ENCODE measurements at places on chromosomes 1 and 21.

DNA sequence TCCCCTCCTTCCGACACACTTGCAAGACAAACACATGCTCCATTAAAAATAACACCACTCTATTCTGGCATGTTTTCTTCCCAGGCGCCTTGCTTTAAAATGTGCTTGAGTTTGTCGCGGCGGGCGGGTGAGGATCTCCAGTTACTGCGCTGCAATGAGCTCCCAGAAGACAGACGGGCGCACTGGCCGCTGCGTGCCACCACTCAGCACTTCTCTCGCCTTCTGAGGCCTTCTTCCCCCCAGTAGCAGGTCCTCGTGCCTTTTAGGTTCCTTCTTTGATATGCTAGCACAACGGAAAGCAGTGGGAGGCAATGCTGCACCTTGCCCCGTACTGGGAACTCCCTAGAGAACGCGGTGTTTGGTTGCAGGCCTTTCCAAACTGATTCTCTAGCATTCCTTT, 279.5 kb upstream of the NR5A2 start:
- DNase-seq, result no peak
- no peaks in the 10 kb centered on the region for H3K36me3 ChIP-seq
- no peaks in the 10 kb centered on the region for H3K4me1 ChIP-seq
- H3K27ac ChIP-seq, result no peak overlapping the region

- no peaks in the 10 kb centered on the region for H3K36me3 ChIP-seq
- H3K4me3 ChIP-seq, result no peak overlapping the region
- H3K4me1 ChIP-seq, result no peaks in the 10 kb centered on the region
- no peak for DNase-seq
- H3K27me3 ChIP-seq, result no peaks in the 10 kb centered on the region
Measured at GRCh38 chr21:37982496-37983318, 66.5 kb upstream of the KCNJ6 start.

DNA sequence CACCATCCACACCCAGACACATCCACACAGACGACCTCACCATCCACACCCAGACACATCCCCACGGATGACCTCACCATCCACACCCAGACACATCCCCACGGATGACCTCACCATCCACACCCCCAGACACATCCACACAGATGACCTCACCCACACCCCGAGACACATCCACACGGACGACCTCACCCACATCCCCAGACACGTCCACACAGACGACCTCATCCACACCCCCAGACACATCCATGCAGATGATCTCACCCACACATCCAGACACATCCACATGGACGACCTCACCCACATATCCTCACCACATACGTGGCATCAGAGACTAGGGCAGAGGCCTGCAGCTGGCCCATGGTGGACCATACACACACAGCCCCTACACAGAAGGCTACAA, 14.7 kb upstream of the FABP3 start:
- no peaks in the 10 kb centered on the region for H3K4me1 ChIP-seq
- no peak for DNase-seq
- peaks cover 48% of the 10 kb centered on the region for H3K27me3 ChIP-seq
- H3K27ac ChIP-seq, result no peak overlapping the region

DNA sequence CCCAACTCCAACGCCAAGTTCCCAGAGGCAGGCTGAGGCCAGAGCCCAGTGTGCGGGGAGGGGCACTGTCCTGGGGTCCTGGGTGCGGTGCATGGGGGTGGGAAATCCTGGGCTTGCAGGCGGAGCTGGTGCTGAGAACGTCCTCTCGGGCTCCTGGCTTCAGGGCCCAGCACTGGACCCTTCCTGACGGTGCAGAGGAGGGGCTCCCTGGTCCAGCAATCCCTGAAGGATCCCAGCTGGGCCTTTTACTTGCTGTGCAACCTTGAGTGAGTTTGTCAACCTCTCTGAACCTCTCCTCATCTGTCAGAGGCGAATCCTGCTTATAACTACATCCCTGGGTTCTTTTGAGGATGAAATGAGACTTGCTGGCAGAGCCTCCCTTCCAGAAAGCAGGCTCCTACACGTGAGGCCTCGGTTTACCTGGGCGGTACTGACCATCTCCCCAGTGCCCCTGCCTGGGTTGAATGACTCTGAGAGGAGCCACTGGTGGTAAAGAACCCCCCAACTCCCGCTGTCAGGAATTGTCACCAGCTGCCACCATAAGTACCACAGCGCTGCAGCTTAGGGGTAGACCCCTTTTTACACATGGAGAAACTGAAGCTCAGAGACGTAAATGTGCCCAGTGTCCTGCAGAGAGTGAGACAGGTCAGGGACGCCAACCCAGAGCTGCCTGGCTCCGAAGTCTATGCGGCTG, 77.3 kb downstream of the DHRS3 start:
- H3K4me3 ChIP-seq, result no peak overlapping the region
- H3K4me1 ChIP-seq, result no peaks in the 10 kb centered on the region
- H3K27ac ChIP-seq, result no peak overlapping the region
- DNase-seq, result no peak
- H3K27me3 ChIP-seq, result peaks cover 4% of the 10 kb centered on the region
- peaks cover 4% of the 10 kb centered on the region for H3K36me3 ChIP-seq

DNA sequence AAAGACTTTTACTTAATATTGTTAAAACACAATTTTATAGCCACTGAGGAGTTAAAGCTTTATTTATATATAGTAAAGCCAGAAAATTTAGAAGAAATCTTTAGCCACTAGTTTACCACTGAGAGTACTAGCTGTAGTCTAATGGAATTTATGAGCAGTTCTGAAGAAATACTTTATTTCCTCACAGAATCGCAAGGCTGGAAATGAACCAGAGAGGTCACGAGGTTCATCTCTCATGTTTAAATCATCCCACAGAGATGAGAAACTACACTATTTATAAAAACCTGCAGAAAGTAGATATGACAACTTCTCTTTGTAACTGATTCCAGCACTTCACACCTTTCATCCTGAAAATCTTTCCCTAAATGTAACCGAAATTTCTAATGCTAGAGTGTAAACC, 26.0 kb downstream of the ADGRL4 start:
- H3K36me3 ChIP-seq, result no peaks in the 10 kb centered on the region
- H3K4me1 ChIP-seq, result no peaks in the 10 kb centered on the region
- H3K4me3 ChIP-seq, result no peak overlapping the region
- no peak overlapping the region for H3K27ac ChIP-seq
- no peaks in the 10 kb centered on the region for H3K27me3 ChIP-seq
- DNase-seq, result no peak

GRCh38 chr1:232695621-232696385, 65.9 kb upstream of the SIPA1L2 start:
- no peaks in the 10 kb centered on the region for H3K36me3 ChIP-seq
- peaks cover 56% of the 10 kb centered on the region for H3K27me3 ChIP-seq
- no peak for DNase-seq
- no peak overlapping the region for H3K27ac ChIP-seq

DNA sequence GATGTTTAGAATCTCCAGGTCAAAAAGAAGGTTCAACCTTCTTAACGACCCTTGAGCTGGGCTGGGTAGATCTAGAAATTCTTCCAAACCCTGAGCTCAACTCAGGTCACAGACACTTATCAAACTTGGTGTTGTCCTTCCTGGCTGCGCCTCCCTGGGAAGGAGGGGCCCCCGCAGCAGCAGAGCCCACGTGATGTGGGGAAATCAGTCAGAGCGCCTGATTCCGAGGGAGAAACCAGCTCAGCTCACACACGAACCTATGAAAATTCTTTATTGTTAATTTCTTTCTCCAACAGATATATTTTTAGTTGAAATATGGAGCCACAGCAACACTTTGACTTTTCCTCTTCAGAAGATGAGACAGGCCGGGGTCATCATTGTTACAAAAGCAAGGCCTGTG, 24.3 kb upstream of the CLSTN1 start:
- H3K27me3 ChIP-seq, result no peaks in the 10 kb centered on the region
- no peaks in the 10 kb centered on the region for H3K36me3 ChIP-seq
- DNase-seq, result no peak
- no peaks in the 10 kb centered on the region for H3K4me1 ChIP-seq
- H3K27ac ChIP-seq, result no peak overlapping the region

GRCh38 chr1:226545836-226546596, 2.5 kb upstream of the STUM start:
- peaks cover 10% of the 10 kb centered on the region for H3K4me1 ChIP-seq
- no peak overlapping the region for H3K4me3 ChIP-seq
- H3K27me3 ChIP-seq, result peaks cover 62% of the 10 kb centered on the region
- no peaks in the 10 kb centered on the region for H3K36me3 ChIP-seq
- no peak overlapping the region for H3K27ac ChIP-seq

DNA sequence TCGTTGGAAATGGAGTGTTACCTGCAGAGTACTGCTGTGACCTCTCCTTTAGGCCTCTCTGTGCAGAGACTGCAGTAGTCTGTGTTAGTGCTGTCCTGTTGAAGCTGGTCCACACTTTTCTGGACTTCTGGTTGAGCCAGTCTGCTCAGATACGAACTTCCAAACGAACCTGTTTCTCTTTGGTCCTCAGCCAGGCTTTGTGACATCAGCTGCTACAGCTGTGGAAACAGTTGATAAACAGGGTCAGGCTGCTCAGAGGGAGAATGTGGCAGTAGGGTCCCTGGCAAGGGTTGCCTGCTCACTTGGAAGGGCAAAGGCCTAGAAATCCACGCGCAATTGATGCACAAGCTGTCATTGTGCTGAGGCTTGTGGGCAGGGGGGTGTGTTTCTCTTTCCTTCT, 98.8 kb downstream of the NOS1AP start:
- no peaks in the 10 kb centered on the region for H3K36me3 ChIP-seq
- H3K27ac ChIP-seq, result no peak overlapping the region
- DNase-seq, result no peak
- no peak overlapping the region for H3K4me3 ChIP-seq

DNA sequence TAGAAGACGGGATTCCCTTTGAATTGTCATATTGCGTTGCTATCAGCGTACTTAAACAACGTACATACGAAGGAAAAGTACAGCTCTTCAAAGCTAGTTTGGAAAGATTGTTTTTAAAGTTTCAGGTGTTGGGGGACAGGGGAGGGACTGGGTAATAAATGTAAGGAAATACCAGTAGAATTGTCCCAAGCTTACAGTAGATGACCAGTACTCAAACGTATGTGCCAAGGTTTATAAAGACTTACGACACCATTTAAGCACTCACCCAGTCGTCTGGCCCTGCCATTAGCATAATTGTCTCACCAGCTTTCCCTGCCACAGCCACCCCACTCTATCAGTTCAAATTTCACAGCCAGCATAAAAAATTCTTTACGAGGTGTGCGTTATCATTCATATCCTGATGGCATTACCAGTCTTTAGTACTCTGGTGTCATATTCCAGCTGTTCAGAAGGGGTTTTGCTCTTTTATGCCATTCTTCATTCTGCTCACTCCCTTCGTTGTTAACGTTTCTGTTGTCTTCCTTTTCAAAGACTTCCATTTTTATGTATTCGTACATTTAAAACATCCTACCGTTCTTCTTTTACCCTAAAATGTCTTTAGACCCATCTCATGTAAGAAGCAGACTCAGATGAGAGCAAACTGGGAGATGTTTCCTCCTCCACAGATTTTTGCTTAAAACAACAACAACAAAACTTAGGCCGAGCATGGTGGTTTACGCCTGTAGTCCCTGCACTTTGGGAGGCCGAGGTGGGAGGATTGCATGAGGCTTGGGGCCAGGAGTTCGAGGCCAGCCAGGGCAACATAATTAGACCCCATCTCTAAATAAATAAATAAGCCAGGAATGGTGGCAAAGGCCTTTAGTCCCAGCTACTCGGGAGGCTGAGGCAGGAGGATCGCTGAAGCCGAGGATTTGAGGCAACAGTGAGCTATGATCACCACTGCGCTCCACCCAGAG, 1.0 kb upstream of the HP1BP3 start:
- peaks cover 31% of the 10 kb centered on the region for H3K4me1 ChIP-seq
- no peak for DNase-seq
- no peaks in the 10 kb centered on the region for H3K27me3 ChIP-seq
- H3K27ac ChIP-seq, result peak overlapping the region; percentile 97

DNA sequence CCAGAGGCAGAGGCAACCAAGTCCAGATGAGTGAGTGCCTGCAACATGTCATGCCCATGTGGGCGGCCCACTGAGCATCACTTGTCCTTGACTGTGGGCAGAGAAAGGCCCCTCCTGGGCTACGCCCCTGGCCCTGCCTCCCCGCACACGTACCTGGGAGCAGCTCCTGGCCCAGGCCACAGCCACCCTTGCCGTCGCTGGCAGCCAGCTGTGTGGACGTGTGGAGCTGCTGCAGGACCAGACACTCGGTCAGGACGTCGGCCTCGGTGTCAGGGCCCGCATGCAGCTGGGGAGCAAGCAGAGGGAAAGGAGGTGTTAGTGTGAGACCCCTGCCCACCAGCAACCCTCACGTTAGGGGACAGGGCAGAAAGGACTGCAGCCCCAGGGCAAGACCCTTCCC, 61.3 kb downstream of the DMRTB1 start:
- no peaks in the 10 kb centered on the region for H3K4me1 ChIP-seq
- no peak for DNase-seq

GRCh38 chr1:17799642-17800041, 44.5 kb downstream of the ACTL8 start:
- H3K4me1 ChIP-seq, result no peaks in the 10 kb centered on the region
- no peaks in the 10 kb centered on the region for H3K36me3 ChIP-seq
- peaks cover 54% of the 10 kb centered on the region for H3K27me3 ChIP-seq
- H3K27ac ChIP-seq, result no peak overlapping the region
- no peak for DNase-seq

- DNase-seq, result no peak
- no peaks in the 10 kb centered on the region for H3K36me3 ChIP-seq
- no peak overlapping the region for H3K4me3 ChIP-seq
- H3K27me3 ChIP-seq, result peaks cover 26% of the 10 kb centered on the region
- H3K27ac ChIP-seq, result no peak overlapping the region
Measured at GRCh38 chr1:30518186-30518585, 205.2 kb downstream of the MATN1 start.

GRCh38 chr1:170661646-170662411, 2.1 kb upstream of the PRRX1 start:
- H3K27me3 ChIP-seq, result peaks cover 93% of the 10 kb centered on the region
- H3K4me3 ChIP-seq, result no peak overlapping the region
- H3K36me3 ChIP-seq, result no peaks in the 10 kb centered on the region
- H3K27ac ChIP-seq, result no peak overlapping the region
- H3K4me1 ChIP-seq, result no peaks in the 10 kb centered on the region
- no peak for DNase-seq

DNA sequence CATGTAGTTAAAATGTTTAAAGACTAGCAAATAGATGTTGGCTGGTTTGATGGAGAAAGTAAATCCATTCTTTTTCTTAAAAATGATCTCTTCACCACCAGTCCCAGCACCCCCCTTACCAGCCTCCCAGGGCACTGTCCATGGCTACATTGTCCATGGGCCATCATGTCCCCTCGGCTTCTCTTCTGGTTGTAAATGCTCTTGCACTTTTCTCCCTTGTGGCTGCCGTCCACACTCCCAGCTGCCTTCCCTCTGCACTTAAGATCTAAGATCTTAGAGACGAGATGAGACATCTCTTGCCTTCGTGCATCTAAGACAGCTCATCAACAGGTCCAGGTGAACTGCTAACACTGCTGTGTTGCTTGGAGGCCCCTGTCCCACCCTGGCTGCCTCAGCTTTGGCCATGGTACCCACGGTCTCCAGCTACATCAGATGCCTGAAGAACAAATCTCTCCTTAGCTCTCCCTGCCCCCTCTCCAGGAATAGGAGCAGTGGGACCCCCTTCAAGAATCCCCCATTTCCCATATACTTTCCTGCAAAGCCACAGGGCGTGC, 11.1 kb downstream of the CAPN2 start:
- H3K4me1 ChIP-seq, result peaks cover 71% of the 10 kb centered on the region
- peak overlapping the region; percentile 85 for H3K27ac ChIP-seq
- peaks cover 51% of the 10 kb centered on the region for H3K36me3 ChIP-seq
- DNase-seq, result no peak
- peak overlapping the region; percentile 1 for H3K4me3 ChIP-seq
